ENCODE measurements at places on chromosomes 5 and 9.

DNA sequence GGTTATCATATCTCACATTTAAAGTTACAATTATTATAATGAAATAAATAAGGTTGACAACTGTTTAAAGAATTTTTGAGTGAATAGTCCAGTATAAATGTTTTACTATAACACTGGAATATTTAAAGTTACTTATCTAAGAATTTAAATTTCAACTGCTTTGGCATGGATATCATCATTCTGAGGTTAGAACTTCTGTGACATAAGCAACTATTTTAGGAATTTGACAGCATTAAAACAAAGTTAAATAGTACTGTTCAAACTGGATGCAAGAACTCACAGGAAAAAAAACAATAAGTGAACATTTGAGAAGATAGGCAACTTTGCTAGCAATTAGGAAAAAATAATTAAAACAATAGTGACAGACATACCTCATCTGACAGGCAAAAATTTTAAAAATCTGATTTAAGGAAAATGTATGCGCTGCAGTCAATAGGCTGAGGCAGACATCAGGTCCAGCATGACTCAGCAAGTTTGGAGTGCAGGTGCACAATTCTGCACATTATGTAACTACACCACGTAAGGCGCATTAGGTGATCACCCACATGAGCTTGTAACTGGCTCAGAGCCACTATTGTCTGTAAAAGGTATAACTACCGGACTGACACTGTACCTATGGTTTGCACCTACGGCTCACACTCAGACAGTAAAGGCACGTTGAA, 180.6 kb downstream of the PDE4D start:
- DNase-seq: no peak

DNA sequence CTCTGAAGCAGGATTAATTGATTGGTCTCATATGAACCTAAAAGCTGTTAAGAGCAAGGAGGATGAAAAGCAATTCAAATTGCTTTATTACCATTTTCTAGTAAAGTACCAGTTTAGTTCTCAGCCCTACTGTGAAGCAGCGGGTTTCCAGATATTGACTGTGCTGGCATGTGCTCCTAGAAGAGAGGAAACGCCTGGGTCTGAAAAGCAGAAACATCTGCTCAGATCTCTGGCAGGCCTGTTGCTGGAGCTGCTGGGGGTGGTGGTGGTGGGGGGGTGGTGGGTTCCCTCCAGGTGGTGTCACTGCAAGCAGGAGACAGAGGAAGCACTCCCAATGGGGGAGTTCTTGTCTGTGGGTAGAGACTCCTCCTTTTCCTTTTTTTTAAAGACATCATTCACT, 105.5 kb upstream of the ZNF462 start:
- DNase-seq: no peak

GRCh38 chr5:159095866-159096242, 3.9 kb downstream of the EBF1 start:
- no peak for DNase-seq

- no peak for DNase-seq
Observed at GRCh38 chr9:2662496-2662895, 40.9 kb downstream of the VLDLR start.

DNA sequence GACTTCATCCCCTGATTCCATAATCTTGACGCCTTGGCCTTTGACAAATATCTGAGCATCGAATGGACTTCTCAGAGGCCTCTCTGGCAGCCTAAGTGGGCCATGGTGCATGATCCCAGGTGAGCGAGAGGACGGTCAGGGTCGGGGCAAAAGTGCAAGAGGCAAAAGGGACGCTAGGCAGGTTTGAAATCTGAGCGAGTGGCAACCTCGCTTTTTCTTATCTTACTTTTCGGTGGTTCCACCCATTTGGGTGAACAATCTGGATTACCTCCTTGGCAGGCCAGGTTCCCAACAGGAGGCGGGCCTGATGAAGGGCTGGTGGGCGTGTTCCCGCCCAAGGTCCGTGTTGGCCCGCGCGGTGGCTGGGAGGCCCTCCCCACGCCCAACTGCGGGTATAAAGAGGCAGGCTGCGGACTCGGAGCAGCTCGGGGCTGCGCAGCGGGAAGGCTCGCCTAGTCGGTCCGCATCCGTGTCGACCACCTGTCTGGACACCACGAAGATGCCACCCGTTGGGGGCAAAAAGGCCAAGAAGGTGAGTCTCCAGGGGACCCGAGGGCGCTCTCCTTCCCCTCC, at the start of gene BHMT:
TSS of gene BHMT (plus strand) at position 423 of the 573 bp plus-strand sequence. CDS start at position 500, 77 bp downstream.
- no peak for DNase-seq

DNA sequence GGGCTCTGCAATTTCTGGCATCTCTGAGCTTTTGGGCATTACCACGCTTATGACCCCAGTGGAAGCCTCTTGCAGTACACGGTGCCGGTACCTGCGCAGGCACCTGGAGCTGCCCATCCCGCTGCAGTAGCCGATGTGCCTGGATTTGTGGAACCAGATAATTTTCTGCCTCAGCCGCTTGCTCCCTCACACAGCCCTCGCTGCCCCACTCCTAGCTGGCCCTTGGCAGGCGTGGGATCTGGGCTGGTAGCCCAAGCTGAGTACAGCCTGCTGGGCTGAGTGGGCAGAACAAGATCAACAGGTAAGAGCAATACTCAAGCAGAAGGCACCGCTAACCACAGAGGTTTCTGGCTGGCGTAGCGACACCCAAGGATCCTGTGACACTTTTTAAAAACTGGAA, 1808.8 kb upstream of the ACO1 start:
- DNase-seq: no peak

DNA sequence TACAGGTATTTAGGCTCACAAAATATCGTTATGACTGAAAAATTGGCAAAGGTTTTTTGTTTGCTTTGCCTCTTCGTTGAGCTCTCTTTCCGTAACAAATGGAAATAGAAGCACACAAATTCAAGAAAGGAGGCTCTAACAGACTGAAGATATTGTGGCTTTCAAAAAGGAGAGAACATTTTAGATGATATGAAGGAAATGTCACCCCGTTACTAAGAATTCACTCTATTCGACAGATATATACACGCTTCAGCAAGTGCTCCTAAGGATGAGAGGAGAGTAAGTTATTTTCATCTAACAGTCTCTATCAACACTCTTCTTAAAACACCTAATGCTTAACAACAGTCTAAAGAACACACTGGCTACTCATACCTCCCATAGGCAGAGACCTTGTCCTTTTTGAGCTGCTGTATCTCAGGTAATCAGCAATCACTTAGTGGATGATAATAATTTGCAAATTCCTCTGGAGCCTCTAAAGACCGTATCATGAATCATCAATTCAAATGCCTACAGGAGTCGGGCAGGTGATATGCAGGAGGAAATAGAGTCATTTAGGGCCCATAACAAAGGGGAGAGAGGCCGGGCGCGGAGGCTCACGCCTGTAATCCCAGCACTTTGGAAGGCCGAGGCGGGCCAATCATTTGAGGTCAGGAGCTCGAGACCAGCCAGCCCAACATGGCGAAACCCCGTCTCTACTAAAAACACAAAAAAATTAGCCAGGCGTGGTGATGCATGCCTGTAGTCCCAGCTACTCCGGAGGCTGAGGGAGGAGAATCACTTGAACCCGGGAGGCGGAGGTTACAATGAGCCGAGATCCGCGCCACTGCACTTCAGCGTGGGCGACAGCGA, 1.4 kb upstream of the HSDL2 start:
- DNase-seq: peak; percentile 44

DNA sequence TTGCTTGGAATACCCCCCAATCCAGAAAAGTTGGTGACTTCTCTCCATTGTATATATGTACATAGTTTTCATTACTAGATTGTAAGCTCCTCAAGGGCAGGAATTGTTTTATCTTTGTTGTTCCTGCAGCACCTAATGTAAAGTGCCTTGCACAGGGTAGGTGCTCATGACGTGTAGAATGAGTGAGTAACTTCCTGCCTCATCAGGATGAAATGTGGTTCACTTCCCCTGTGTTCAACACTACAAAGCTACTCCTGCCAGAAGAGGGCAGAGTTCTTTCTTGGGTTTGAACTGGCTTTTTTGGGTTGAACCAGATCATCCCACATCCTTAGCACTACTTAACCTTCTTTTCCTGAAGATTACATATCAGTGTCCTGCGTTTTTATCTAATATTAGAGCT, 23.9 kb downstream of the GTF3C4 start:
- no peak for DNase-seq

GRCh38 chr5:98968056-98968564, 39.3 kb upstream of the CHD1 start:
- no peak for DNase-seq

GRCh38 chr5:41629897-41630296, 119.5 kb upstream of the PLCXD3 start:
- DNase-seq: no peak

DNA sequence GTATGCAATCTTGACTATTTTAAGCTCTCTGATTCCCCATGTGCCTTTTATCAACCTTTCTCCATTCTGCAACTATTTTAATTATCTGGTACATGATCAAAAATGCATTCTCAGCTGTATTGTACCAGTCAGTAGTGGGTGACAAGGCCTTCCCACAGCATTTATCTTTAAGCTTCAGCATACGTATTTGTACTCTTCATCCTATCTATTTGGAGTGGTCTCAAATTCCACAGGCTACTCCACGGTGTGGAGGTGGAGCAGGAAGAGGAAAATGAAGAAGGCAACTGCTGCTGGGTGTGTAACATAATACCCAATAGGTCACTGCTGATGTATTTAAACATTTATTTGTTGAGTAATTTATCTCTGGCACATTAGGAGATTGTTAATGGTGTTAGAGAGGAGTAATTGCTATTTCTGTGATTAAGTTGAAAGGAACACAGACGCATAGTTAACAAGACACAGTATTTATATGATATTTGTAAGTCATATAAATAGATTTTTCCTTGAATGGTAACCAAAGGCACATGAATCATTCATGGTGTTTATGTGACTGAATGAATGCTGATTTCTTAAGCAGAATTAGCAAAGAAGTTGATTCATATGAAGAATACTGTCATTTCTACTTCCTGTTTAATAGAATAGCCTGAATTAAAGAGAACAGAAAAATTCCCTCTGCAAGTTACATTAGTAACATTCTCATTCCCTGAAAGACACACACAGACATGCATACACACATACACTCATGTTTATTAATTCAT, 153.8 kb upstream of the NR3C1 start:
- no peak for DNase-seq

GRCh38 chr5:118603278-118603677, 385.1 kb downstream of the DTWD2 start:
- DNase-seq: no peak

GRCh38 chr5:10617103-10617502, 53.2 kb downstream of the ANKRD33B start:
- no peak for DNase-seq

DNA sequence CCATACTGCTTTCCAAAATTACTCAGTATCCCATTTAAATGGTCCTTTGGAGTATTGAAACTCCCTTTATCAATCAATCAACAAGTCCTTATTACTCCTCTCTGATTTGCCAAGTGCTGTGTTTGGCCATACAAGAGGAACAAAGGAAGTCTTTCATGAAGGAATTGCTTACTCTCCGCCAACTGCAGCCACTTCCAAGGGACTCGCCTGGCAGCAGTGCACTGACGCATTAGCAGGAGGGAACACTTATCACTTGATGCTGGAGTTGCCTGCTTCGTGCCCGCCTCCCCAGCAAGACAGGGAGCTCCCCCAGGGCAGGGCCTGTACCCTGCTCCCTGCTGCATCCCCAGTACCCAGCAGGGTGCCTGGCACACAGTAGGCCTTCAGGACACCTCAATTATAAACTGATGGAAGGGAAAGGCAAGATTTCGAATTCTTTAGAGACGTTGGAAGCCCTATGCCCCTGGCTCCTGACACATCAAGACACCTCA, 97.9 kb downstream of the CRB2 start:
- no peak for DNase-seq

- DNase-seq: peak; percentile 62
Observed at GRCh38 chr9:33170464-33171415, 3.6 kb upstream of the B4GALT1 start.

GRCh38 chr9:130905125-130905901, 8.7 kb upstream of the QRFP start:
- DNase-seq: no peak

GRCh38 chr9:7394002-7394774, 405.4 kb downstream of the DMAC1 start:
- no peak for DNase-seq

DNA sequence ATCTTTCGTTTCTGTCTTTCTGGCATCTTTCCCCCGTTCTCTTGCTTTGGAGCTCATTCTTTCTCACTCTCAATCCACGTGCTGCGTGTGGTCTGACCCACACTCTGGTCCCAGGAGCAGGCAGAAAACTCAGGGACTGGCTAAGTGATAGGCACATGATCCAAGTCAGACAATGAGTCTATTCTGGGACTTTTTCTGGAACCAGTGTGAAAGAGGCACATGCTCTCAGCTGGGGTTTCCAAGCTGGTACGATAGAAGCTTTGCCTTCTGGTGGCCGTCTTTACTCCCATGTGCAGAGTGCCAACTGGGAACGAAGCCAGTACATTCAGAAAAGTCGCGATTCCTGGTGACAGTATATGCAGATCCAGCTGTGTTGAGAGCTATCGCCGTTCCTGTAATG, 94.4 kb downstream of the PDZD2 start:
- no peak for DNase-seq

DNA sequence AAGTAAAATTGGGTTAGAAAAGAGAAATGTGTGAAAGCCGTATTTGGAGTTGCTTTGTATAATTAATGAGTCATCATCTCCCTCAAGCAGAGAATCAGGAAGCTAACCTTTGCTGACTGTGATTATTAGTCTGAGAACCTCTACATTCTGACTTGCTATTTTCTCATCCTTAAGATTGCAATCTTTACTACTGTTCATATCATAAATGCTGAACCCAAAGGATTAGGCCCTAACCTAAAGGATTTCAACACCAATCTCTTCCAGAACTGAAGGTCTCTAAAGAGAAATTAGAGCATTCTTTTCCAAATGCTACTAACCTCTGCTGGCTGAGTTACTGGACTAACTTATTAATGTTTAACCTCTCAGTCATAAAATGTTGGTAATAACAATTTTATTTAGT, 538.1 kb upstream of the MEF2C start:
- DNase-seq: no peak

GRCh38 chr9:27545471-27545870, 15.9 kb upstream of the MOB3B start:
- no peak for DNase-seq

GRCh38 chr5:95533106-95533505, 21.7 kb downstream of the SKIC3 start:
- DNase-seq: no peak
